ENCODE measurements at places on chromosomes 16 and 17.

DNA sequence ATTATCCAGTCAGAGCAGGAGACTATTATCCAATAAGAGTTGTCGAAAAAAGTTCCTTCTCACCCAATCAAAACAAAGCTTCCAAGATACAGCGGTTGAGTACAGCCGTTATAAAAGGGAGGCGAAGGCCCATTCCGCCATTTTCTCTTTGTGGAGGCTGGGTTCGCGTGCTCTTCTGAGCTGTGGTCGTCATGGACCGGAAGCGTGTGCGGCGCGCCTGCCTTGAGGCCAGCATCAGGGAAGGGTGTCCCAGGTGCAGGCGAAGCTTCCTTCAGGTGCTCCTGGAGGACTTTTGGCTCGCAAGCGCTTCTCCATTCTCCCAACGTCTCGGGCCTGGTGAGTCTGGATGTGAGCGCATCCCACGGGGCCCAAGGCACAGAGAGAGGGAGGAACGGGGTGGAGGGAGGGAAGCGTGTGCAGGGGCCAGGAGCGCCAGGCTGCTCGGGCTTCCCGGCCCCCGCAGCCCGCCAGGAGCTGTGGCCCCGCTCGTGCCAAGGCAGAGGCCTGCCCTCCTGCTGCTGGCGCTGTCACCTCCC, 99.2 kb downstream of the GOSR1 start:
- no peaks in the 10 kb centered on the region for H3K27me3 ChIP-seq
- H3K36me3 ChIP-seq, result no peaks in the 10 kb centered on the region
- H3K27ac ChIP-seq, result no peak overlapping the region
- H3K4me3 ChIP-seq, result no peak overlapping the region

DNA sequence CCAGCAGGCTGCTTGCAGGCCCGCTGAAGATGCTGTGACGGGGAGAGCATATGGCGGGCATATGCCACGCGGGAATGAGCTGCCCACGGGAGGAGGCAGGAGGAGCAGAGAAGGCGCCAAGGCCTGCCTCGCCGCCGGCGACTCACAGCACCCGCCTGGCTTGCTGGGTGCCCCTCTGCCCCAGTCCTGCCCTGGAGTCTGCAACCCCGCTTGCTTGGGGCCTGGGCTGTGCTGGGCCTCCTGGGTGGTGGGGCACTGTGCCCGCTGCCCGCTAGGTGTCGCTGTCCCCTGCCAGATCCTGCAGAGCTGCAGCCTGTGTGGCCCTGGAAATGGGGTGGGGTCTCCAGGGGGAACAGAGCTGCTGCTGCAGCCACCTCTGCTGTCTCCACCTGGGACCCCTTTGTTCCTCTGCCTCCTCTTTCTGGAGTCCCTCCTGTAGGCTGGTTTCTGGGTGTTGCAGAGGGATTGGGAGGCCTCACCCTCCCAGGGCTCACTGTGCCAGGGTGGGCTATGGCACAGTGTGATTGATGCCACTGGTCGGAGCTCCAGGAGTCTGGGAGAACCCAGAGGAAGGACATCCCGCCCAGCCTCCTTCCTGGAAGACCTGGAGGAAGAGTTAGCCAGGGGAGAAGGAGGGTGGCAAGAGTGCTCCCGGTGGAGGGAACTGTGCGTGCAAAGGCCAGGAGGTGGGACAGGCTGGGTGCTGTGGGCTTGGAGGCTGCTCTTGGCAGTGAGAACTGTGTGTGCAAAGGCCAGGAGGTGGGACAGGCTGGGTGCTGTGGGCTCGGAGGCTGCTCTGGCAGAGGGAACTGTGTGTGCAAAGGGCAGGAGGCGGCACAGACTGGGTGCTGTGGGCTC, 141.0 kb upstream of the CIBAR2 start:
- peak; percentile 18 for DNase-seq
- no peak overlapping the region for H3K27ac ChIP-seq
- no peak overlapping the region for H3K4me3 ChIP-seq
- no peaks in the 10 kb centered on the region for H3K36me3 ChIP-seq

GRCh38 chr17:70636517-70637133, 467.3 kb downstream of the KCNJ2 start:
- no peaks in the 10 kb centered on the region for H3K4me1 ChIP-seq
- DNase-seq, result peak; percentile 42
- no peaks in the 10 kb centered on the region for H3K36me3 ChIP-seq
- H3K4me3 ChIP-seq, result no peak overlapping the region
- no peak overlapping the region for H3K27ac ChIP-seq

DNA sequence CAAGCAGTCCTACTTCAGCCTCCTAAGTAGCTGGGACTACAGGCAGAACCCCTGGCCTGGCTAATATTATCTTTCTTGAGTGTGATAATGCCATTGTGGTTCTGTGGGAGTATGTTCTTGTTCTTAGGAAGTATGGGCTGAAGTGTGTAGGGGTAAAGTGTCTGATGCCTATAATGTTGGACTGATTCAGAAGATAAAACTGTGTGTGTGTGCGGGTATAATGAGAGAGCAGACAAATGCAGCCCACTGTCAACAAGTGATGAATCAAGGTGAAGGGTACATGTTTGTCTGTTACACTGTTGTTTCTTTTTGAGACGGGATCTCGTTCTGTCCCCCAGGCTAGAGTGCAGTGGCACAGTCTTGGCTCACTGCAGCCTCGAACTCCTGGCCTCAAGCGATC, 127.5 kb downstream of the CLEC16A start:
- no peak for DNase-seq
- H3K36me3 ChIP-seq, result no peaks in the 10 kb centered on the region
- H3K27ac ChIP-seq, result no peak overlapping the region
- H3K4me3 ChIP-seq, result no peak overlapping the region

- no peak for DNase-seq
- no peaks in the 10 kb centered on the region for H3K36me3 ChIP-seq
- no peaks in the 10 kb centered on the region for H3K27me3 ChIP-seq
- H3K4me1 ChIP-seq, result no peaks in the 10 kb centered on the region
Observed at GRCh38 chr17:40004712-40005111, 10.5 kb upstream of the CSF3 start.

DNA sequence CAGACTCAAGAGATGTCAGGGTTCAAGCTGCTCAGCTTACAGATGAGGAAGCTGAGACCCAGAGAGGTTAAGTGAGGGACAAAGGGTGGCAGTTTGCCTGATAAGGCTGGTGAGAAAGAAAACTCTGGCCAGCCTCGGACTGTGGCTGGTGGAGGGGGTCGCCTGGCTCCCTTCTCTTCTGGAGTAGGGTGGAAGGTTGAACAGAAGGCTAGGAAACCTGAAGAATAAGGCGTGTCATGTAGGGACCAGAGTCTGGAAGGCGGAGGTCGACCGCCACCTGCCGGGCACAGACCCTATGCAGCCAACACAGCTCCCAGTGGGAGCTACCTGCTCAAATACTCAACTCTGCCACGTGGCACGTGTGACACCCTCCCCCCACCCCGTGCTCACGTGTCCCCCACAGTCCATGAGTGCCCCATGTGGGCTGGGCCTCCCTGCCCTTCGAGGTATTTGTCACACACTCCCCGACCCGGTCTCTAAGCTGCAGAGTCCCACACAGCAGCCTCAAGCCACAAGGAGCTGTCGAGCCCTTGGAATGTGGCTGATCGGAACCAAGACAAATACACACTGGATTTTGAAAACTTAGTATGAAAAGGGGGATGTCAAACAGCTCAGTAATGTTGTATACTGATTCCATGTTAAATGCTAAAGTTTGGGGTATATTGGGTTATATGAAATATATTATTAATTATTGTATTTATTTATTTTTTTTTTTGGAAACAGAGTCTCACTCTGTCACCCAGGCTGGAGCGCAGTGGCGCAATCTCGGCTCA, 11.8 kb downstream of the HID1 start:
- H3K4me1 ChIP-seq, result peaks cover 4% of the 10 kb centered on the region
- no peak overlapping the region for H3K27ac ChIP-seq
- H3K27me3 ChIP-seq, result peaks cover 26% of the 10 kb centered on the region
- H3K4me3 ChIP-seq, result no peak overlapping the region
- peak; percentile 77 for DNase-seq

DNA sequence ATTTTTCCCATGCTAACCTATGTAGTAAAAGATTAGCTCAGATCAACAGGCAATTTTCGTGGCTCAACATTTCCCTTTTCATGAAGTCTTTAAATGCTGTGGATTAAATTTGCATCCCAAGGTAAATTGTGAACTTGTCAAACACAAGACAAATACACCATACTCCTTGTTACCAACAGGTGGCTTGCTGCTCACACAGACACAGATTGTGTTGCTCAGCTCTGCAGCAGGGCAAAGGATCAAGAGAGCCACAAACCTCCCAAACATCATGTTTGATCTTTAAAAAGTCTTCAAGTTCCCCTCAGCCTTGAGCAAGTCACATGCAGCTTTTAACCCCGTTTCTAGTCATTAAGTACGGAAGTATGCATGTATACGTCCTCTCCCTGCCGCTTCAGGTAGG, 119.6 kb upstream of the CNTNAP4 start:
- H3K36me3 ChIP-seq, result no peaks in the 10 kb centered on the region
- no peak for DNase-seq
- H3K27me3 ChIP-seq, result no peaks in the 10 kb centered on the region
- H3K4me1 ChIP-seq, result no peaks in the 10 kb centered on the region
- no peak overlapping the region for H3K27ac ChIP-seq
- no peak overlapping the region for H3K4me3 ChIP-seq
